Trophoblast cell (in vitro differentiated cells and primary cell): ENCODE measurements at places on chromosomes 6 and 20.

- no peak overlapping the region for H3K4me3 ChIP-seq
- no peaks in the 10 kb centered on the region for H3K27me3 ChIP-seq
- peak; percentile 24 for DNase-seq
- H3K36me3 ChIP-seq: no peaks in the 10 kb centered on the region
- H3K27ac ChIP-seq: no peak overlapping the region
Observed at GRCh38 chr6:25987845-25988244, 25.2 kb downstream of the TRIM38 start.

DNA sequence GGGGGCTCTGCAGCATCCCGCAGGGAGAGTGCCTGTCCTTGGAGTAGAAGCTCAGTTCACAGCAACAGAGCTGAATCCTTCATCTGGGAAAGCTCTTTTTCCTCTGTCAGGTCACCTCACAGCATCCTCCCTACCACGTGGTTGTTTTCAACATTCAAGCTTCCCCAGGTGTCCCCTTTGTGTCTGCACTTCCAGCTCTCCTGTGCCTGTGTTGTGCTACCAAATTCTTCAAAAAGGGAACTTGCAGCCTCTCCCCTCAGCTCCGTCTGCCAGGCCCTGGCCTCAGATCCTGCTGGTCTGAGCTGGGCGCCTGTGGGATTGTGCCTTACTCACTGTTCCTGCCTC lies 108.4 kb downstream of the FOXF2 start:
- no peak overlapping the region for H3K27ac ChIP-seq
- DNase-seq: no peak
- peaks cover 3% of the 10 kb centered on the region for H3K4me1 ChIP-seq

DNA sequence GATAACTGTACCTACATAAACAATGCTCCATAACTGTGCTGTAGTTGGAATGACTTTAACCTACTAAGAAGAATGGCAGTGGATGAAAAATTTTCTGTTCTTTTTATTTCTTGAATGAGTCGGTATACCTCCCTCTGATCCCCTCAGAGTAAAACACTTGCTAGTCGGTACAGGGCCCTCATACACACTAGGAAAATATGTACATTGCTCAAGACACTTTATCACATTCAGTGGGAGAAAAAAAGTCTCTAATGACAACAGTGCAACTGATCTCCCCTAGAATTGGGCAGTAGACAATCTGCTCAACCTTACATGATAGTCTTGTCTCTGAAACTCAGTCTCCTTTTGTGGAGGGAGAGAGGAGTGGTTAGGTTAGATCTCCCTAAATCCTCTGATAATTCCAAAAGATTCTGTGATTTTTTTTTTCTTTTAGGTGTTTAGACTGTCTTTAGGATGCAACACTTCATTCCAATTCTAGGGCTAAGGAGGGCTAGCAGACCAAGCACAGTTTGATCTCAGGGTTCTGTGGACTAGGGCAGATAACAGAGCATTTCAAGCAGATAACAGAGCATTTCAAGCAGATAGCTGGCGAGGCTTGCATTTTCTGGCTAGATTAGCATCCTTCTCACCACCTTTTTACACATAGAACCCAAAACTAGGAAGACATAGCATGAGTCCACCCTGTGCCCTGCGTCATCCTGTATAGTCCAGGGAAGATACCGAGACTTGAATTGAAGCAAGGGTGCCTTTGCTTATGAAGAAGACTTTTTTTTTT lies 100.3 kb upstream of the TNFAIP3 start:
- no peak overlapping the region for H3K27ac ChIP-seq
- peak; percentile 91 for DNase-seq
- H3K4me1 ChIP-seq: peaks cover 3% of the 10 kb centered on the region
- H3K4me3 ChIP-seq: no peak overlapping the region
- H3K36me3 ChIP-seq: no peaks in the 10 kb centered on the region

DNA sequence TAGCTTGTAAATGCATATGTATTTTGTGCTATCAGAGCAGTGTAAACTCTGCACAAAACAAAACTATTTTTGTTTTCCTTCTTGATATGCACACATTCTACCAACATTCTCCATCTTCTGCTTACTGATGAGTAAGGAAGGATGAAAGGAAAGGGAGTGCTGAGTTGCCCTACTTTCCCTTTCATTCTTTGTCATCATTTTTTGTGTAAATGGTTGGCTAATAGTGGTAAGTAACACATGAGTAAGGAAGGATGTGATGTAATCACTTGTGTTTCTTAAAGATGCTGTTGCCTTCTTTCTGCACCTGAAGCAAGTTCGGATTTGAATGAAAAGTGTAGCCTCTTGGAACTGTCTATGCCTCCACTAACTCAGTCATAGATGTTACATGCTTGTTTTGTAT lies 4.6 kb upstream of the REV3L start:
- DNase-seq: peak; percentile 23
- no peaks in the 10 kb centered on the region for H3K36me3 ChIP-seq
- no peak overlapping the region for H3K27ac ChIP-seq
